Glutamatergic neuron (in vitro differentiated cells): ENCODE measurements at places on chromosomes 3 and 15. TPM values are rescaled to one million over a fixed set of nuclear protein-coding genes. Genes with fewer than 3 reads are reported as not detected.

DNA sequence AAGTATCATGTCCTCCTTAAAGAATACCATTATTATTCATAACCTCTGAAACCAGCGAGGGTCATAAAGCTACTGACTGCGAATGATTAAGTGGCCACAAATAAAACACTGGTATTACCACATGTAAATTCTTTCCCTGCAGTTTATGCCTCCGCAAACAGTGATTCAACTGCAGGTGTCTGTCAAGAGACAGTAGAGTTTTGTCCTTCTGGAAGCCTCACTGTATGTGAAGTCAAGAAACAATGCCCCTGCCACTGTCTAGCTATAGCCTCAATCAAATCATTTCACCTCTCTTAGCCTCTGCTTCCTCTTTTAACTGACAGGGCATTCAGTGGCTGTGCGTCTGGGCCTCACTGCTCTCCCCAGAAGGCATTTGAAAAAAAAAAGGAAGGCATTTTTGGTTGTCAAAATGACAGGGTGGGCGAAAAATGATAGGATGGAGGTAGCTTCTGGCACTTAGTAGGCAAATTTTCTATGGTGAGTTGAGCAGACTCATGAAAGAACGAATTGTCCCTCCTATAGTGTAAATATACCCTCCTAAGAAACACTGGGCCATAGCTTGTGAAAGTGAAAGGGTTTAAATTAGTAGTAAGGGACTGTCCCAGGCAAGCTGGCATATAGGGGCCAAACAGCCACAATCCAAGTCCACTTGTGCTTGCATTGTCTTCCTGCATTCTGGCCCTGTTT lies 66.7 kb downstream of the FILIP1L start:
- no peak for DNase-seq

- DNase-seq = no peak
These were observed 2.2 kb downstream of the HEMK1 start for GRCh38 chr3:50571486-50571885.

DNA sequence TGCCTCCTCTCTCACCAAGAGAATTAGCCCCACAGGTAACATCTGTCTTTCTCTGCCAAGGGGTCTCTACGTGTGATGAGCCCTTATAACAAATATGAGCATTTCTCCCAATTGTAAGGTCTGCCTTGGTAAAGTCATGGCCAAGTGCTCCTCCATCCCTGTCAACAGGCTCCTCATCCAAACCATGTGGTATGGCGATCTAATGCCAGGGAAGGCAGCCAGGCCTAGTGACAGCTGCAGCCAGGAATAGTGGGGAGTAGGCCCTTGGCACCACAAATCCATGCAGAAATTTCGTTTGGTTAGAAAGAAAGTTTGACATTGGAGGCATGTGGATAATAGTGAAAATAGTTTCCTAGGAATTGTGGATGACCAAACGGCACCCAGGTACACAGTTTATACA lies 4.7 kb upstream of the LRTM1 start:
- no peak for DNase-seq

DNA sequence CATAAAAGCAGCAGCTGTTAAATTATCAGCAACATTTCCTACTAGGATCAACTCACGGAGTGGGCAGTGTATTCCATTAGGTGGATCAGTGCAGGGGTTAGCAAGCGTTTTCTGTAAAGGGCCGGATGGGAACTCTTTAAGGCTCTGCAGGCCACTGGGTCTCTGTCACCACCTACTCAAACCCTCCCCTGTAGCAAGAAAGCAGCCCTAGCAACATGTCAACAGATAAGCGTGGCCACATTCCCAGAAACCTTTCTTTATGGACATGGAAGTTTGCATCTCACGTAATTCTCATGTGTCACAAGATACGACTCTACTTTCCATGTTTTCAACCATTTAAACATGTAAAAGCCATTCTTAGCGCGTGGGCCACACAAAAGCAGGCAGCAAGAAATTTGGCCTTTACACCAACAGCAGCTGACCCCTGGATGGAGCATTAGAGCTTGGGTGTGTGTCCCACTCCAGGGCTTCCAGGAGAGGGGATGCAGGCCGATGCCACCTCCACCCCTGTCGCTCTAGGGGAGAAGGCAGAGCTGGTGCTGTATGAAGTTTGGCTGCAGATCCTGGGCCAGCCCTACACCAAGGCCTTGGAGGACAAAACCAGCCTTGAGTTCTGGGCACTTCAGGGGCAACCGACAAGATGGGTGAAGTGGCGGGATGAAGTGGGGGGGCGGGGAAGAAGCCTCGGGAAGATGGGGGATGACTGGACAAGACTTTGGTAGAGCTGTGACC lies 48.2 kb upstream of the CSPG4 start:
- no peak for DNase-seq

- no peak for DNase-seq
These were observed 2.1 kb upstream of the AMOTL2 start for GRCh38 chr3:134376385-134376765.

DNA sequence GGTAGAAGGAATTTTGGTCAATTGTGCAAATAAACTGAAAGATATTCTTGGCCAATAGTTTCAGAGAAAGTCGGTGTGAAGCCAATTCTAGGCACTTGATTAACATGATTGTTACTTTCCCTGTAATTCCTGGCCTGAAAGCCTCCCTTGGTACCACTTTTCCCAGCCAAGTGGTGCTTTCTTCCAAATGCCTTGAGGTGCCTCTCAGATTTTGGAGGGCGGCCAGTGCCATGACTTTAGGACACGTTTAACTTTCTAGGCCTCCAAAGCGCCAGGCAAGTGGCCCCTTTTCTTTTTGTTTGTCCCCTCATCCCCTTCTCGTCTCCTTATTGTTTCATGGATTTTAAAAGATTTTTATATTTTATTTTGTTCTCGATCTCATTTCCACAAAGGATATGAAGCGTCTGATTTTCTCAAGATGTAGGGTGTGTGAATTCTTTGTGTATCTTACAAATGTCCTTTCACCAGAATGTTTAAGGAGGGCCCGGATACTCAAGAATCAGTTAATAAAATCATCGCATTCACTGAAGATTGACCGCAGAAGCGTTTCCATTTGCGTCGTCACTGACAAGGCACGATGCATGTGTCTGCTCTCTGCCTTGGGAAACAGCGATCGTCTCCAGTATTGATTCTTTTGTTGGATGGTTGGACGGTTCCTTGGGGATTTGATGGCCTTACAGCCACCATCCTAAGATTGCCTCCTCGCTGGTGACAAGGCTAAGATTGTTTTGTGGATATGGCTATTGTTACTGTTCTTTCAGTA lies 87.8 kb downstream of the ASB7 start:
- no peak for DNase-seq

Gene UTS2B
- total RNA-seq = not detected

Gene CHAC1
- total RNA-seq = 45.6 TPM
